ENCODE measurements at places on chromosomes 6 and 20.

GRCh38 chr6:89387516-89388201 lies 24.4 kb downstream of the RRAGD start:
- DNase-seq = no peak

DNA sequence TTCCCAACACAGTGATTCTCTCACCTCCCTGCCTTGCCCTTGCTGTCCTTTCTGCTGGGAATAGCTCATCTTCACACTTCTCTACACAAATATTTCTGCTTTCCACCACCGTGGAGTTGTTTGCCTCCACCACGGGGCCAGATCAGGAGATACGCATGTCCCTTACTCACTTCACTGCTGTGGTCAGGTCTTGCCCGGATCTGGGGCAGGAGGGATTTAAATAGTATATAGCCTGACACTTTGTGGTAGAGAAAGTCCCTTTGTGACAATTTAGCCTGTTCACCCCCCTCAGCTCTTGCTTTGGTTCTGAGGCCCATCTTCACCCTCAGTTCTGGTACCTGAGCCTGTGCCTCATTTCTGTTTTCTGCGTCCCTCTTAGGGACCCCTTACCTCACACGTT lies 92.6 kb upstream of the PREP start:
- DNase-seq = no peak

- DNase-seq = no peak
Measured at GRCh38 chr6:81465859-81466258, 286.6 kb downstream of the TENT5A start.

- DNase-seq = no peak
Measured at GRCh38 chr6:2560917-2561698, 189.6 kb downstream of the MYLK4 start.

DNA sequence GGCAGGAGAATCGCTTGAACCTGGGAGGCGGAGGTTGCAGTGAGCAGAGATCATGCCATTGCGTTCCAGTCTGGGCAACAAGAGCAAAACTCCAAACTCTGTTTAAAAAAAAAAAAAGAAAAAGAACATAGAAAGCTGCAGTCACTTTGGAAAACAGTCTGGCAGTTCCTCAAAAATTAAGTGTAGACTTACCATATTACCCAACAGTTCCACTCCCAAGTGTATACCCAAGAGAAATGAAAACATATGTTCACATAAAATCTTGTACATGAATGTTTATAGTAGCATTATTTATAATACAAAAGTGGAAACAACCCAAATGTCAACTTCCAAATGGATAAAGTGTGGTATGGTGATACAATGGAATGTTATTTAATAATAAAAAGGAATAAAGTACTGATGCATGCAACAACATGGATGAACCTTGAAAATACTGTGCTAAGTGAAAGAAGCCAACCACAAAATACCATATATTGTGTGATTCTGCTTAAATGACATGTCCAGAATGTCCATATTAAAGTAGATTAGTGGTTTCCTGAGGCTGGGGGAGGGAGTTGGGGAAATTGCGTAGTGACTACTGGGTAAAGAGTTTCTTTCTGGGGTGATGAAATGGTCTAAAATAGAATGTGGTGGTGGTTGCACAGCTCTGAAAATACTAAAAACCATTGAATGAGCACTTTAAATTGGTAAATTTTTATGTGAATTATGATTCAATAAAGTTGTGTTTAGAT lies 62.9 kb downstream of the SUN5 start:
- DNase-seq = no peak

- no peak for DNase-seq
Measured at GRCh38 chr6:15946701-15947385, 182.0 kb upstream of the MYLIP start.

DNA sequence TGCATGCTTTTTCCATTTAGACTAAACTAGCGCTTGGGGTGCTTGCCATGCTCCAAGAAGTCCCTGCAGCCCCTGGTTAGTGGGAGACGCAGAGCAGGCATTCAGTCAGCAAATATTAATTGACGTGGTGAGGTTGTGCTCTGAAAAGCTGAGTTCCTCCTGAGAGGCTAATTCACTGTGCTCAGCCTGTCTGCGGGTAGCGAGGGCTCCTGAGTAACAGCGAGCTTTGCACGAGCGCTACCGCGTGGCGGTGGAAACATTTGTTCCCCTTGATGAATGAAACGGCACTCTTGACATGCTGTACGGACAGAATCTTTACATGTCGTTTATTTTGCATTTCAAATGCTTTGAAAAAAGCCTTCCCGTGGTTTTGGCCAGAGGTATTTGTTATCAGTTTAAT lies 170.6 kb upstream of the AGPAT4 start:
- DNase-seq = no peak

DNA sequence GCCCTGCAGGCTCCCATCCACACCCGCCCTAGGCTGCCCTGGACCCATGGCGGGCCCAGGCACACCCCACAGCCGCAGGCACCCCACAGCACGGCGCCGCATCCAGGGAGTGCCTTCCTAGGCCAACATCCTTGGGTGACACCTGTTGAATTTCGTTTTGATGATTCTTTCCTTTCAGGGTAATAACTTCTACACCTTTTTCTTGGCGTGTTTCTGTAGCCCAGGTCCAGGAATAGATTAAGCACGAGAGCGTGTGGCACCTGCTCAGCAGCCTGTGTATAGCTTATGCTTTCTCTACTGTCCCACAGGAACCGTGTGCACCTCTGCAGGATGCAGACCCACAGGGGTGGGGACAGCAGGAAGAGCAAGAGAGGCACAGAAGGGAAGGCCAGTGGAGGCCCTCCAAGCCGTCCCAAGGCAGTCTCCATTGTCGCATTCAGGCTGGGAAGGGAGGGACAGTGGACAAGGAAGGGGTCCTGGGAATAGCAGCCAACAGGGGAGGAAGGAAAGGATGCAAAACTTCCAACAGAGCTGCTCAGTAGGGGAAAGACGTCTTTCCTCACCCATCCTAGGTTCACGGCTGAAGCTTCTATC lies 118.1 kb upstream of the AFDN start:
- DNase-seq = no peak

DNA sequence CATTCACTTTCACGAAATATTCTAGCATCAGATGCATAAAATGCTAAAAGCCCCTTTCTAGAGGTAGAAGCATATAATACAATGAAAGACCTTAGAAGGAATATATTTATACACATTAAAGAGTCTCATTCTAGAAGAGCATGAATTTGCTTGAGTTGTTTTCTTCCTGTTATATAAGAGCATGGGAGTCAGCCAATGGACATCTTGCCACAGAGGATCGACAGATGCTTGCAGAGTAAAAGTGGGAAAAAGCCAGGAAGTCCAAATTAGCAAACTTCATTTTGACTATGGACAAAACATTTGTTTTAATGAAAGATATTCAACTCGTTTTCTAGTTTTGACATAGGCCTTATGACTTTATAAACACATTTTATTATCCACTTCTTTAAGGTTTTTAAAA lies 44.2 kb upstream of the RIPPLY2 start:
- DNase-seq = no peak

- no peak for DNase-seq
Measured at GRCh38 chr6:34663831-34664255, 32.7 kb downstream of the ILRUN start.

All from stimulated activated CD8-positive, alpha-beta memory T cell treated with anti-CD3 and anti-CD28 coated beads, Interleukin-15, amount 100 ng/mL, for 24 hours (primary cell).